ENCODE measurements at places on chromosomes 7 and 10.

- DNase-seq: no peak
Measured at GRCh38 chr7:111796671-111797070, 234.4 kb upstream of the IMMP2L start.

DNA sequence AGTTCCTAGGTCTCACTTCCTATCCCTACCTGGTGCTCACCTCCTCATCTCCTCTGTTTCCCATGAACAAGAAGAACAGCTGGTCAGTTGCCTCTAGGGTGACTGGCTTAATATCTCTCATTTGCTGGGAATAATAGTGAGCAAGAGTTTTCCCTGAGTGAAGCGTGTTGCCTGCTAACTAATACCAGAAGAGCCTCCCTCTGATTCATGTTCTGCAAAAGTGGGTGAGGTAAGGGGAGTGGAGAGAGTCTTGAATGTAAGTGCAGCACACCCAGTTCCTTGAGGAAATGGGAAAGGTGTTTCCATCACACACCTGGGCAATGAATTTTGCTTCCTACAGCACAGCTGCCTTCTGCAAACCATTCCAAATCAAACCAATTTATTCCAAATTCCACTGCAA lies 29.6 kb downstream of the FZD1 start:
- no peak for DNase-seq

DNA sequence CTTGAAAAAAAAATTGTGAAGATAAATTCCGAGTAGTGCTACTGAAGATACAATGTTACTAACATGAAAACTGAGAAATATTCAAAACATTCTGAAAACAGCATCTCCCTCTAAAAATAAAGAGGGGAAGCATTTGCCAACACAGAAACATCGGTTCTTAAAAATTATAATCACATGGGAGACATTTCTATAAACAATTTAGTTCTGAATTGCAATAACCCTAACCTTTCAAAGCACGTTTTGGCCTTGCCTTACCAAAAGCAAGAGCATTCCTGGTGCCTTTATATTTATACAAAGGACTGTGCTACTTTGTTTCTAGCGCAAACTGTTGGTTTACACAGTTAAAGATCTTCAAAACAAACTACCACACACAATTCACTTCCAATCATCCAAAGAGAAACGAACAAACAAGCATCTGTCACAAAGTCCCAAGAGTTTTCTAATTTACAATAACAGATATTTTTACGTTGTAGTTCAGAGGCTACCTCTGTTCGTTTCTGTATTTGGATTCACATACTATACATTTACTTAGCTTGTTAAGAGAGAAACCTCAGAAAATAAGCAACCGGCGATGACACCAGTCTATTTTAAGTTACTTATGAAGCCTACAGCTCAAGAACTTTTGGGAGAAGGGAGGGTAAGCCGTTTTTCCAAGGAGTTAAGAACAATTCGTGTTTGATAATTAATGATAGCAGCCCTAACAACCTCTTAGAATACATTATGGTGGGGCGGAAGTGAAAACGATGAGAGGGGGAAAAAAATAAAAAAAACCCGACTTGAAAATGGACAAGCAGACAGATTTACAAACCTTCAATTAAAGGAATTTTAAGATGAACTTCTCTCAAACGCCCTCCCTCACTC lies 1.3 kb downstream of the ABI1 start:
- no peak for DNase-seq

- no peak for DNase-seq
Measured at GRCh38 chr7:134945691-134946090, 40.6 kb upstream of the AGBL3 start.

DNA sequence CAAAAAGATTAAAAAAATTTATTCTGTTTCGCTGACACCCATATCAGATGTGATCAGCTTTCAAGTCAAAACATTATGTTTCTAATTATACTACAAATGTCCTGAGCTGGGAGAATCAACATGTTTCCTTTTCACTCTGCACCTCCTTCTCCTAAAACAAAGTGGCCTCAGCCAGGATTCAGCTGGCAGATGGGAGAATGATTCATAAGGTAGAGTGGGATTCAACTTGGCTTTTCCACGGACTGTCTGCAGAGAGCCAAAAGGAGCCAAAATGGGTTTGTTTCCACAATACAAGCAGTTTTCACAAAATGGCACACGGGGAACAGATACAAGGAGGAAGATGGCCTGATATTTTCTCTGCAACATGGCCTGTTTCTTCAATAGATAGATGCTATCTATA lies 376.5 kb upstream of the PRKCQ start:
- DNase-seq: no peak

All from NCI-H524 (cell line).